ENCODE measurements at places on chromosomes 2 and 18. TPM values are rescaled to one million over a fixed set of nuclear protein-coding genes. Genes with fewer than 3 reads are reported as not detected.

Gene RGPD3
- total RNA-seq: 0.35 TPM

- no peak for ATAC-seq
These were observed 2.2 kb downstream of the MPP4 start for GRCh38 chr2:201696151-201696659.

DNA sequence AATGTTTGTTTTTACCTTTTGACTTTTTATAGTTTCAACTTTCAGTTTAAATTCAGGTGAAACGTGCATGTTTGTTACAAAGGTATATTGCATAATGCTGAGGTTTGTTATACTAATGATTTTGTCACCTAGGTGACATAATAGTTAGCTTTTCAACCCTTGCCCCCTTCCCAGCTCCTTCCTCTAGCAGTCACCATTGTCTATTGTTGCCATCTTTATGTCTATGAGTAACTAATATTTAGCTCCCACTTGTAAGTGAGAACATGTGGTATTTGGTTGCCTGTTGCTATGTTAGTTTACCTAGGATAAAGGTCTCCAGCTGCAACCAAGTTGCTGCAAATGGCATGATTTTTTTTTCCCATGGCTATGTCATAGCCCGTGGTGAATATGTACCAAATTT is 322.3 kb upstream of the SETBP1 start:
- ATAC-seq: no peak

- ATAC-seq: no peak
These were observed 296.5 kb downstream of the DCC start for GRCh38 chr18:52636536-52636935.

- no peak for ATAC-seq
These were observed 56.6 kb downstream of the HDAC4 start for GRCh38 chr2:239343946-239344856.

GRCh38 chr2:17076533-17076932 is 410.9 kb upstream of the CYRIA start:
- ATAC-seq: no peak

Gene DSG3
- total RNA-seq: not detected

Gene MRO
- not detected for total RNA-seq

GRCh38 chr18:26806224-26806623 is 59.3 kb downstream of the AQP4 start:
- ATAC-seq: no peak

DNA sequence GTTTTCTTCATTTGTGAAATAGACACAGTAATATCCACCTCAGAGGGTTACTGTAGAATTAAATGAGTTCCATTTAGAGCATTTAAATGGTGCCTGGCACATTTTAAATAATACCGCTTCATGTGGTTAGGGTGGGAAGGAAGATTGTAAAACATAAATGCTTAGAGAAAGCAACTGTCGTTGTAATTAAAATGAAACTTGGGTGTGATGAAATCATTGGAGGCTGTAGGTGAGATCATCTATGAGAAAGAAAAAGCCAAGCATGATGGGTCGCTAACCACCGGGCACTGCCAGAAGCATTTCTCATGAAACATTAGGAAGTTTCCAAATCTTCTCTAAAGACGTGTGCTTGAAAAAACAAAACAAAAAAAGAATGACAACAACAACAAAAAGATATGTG is 8.2 kb upstream of the SLC39A10 start:
- ATAC-seq: no peak
